ENCODE measurements at places on chromosomes 6 and 20.

- no peak for DNase-seq
- no peak overlapping the region for H3K27ac ChIP-seq
- H3K27me3 ChIP-seq = no peaks in the 10 kb centered on the region
- H3K36me3 ChIP-seq = peaks cover 39% of the 10 kb centered on the region
These were observed 1.1 kb downstream of the TBP start for GRCh38 chr6:170555305-170555704.

- no peaks in the 10 kb centered on the region for H3K4me1 ChIP-seq
- H3K27me3 ChIP-seq = no peaks in the 10 kb centered on the region
- no peaks in the 10 kb centered on the region for H3K36me3 ChIP-seq
- H3K27ac ChIP-seq = no peak overlapping the region
- DNase-seq = no peak
- no peak overlapping the region for H3K4me3 ChIP-seq
These were observed 6.4 kb upstream of the LY86 start for GRCh38 chr6:6582131-6582530.

DNA sequence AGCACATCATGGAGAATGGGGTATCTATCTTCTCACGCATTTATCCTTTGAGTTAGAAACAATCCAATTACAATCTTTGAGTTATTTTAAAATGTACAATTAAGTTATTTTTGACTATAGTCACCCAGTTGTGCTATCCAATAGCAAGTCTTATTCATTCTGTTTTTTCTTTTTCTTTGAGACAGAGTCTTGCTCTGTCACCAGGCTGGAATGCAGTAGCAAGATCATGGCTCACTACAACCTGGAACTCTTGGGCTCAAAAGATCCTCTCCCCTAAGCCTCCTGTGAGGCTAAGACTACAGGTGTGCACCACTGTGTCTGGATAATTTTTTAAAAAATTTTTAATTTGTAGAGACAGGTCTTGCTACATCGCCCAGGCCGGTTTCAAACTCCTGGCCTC is 201.5 kb upstream of the ZNF217 start:
- no peaks in the 10 kb centered on the region for H3K36me3 ChIP-seq
- no peak overlapping the region for H3K4me3 ChIP-seq
- H3K27me3 ChIP-seq = no peaks in the 10 kb centered on the region
- no peak overlapping the region for H3K27ac ChIP-seq
- no peaks in the 10 kb centered on the region for H3K4me1 ChIP-seq

- DNase-seq = no peak
- peaks cover 7% of the 10 kb centered on the region for H3K4me1 ChIP-seq
- H3K4me3 ChIP-seq = no peak overlapping the region
- no peaks in the 10 kb centered on the region for H3K27me3 ChIP-seq
- H3K27ac ChIP-seq = no peak overlapping the region
These were observed 28.0 kb downstream of the PNLDC1 start for GRCh38 chr6:159828074-159828473.

DNA sequence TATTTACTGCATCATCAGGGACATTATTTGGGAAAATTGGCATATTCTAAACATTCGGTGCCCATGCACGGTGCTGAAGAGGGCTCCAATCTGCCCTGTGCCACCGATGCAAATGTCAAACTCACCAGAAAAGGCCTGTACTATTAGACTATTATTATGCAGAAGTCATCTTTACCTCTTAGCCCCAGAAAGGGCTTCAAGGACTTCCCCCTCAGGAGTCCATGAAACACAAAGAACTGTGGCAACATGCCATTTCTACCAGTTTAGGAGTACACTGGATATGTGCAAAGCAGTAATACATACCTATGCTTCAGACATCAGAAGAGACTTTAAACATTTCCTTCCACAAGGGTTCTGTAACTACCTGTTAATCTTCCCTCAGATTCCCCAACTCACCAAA is 8.6 kb downstream of the DIDO1 start:
- H3K27ac ChIP-seq = no peak overlapping the region
- peaks cover 45% of the 10 kb centered on the region for H3K4me1 ChIP-seq
- no peak overlapping the region for H3K4me3 ChIP-seq
- no peak for DNase-seq

DNA sequence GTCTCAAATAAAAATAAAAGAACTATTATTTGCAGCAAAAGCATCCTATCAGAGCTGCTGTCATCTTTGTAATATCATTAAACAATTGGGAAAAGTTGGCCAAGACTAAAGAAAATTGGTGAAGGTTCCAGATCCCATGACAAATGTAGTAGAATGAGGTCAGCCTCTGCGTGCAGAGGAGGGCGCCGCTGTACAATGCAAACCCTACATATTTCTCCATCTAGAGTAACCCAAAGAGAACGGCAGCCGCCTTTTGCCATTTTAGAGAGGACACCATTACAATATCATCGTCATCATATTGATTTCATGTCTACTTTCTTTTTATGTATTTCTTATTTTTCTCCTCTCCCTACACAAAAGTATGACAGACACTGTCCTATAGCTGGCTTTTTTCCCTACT is 59.5 kb downstream of the ZMYND8 start:
- no peak overlapping the region for H3K4me3 ChIP-seq
- H3K4me1 ChIP-seq = peaks cover 16% of the 10 kb centered on the region
- H3K36me3 ChIP-seq = no peaks in the 10 kb centered on the region
- no peaks in the 10 kb centered on the region for H3K27me3 ChIP-seq

- no peak overlapping the region for H3K4me3 ChIP-seq
- peak; percentile 15 for DNase-seq
- peaks cover 56% of the 10 kb centered on the region for H3K27me3 ChIP-seq
- H3K27ac ChIP-seq = no peak overlapping the region
These were observed 1.4 kb downstream of the NKX2-4 start for GRCh38 chr20:21395666-21396598.

DNA sequence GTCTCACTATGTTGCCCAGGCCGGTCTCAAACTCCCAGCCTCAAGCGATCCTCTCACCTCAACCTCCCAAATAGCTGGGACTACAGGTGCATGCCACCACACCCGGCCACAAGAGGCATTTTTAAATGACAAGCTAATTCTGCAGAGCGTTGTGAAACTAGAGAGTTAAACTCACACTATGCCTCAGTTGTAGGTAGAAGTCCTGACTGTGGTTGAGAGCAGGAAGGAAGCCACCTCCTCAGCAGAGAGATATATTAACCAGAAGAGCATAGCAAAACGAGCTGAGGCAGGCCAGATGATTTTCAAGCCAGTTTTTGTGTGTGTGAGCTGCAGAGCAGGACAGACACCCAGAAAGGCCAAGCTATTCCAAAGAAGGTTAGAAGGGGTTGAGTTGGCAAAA is 150.3 kb downstream of the MBOAT1 start:
- no peak overlapping the region for H3K27ac ChIP-seq
- H3K27me3 ChIP-seq = no peaks in the 10 kb centered on the region
- H3K36me3 ChIP-seq = no peaks in the 10 kb centered on the region
- DNase-seq = no peak

DNA sequence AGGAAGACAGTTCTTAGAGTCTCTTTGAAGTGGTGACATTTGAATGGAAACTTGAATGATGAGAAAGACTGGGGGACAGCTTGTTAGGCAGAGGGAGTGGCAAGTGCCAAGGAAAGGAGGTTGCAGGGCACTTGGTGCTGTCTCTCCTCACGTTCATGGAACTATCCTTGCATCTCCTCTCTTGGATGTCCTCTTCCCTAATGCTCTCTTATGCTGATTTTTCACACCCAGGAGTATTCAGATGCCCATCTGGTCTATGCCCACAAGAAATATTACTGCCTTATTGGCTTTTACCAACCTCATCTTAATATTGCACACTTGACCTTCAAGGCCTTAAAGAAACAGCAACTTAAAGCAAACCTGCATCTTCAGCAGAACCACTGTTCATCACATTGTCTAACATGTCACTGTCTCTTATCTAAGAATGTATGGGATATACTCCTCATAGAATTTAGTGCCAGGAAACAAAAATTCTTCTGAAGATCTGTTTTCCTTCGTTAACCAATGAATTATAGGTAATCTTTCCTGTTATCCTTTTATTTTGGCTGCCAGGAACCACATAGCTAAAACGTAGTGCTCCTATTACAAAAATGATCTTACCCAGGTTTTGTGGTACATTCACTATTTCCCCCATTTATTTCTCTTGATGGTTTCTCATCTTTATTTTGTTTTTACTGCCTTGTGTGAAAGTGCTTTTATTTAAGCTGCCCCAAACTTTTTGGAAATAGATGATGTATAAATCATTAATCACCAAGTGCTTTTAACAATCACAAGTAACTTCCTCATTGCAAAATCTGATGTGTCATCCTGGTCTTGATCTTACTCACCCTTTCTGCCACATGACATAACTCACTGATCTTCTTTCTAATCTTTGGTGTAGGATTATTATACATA is 12.8 kb downstream of the RGS17 start:
- H3K4me1 ChIP-seq = no peaks in the 10 kb centered on the region
- no peaks in the 10 kb centered on the region for H3K36me3 ChIP-seq
- H3K27me3 ChIP-seq = no peaks in the 10 kb centered on the region
- H3K27ac ChIP-seq = no peak overlapping the region
- no peak for DNase-seq
- no peak overlapping the region for H3K4me3 ChIP-seq

DNA sequence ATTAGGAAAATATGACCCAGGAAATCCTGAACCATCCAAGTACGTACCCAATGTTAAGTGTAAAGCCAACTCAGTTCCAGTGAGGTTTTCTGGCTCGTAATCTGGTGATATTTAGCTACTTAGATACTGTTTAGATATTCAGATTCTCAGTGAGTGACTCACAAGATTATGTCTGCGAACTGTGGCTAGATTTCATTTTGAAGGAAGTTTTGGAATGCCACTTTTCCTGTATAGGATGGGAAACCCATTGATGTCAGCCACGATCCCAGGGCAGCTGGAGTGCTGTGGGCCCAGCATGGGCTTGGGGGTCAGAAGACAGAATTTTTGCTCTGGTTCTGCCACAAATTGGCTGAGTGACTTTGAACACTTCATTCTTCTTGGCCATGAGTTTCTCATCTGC is 76.3 kb downstream of the TMEM170B start:
- H3K27me3 ChIP-seq = no peaks in the 10 kb centered on the region
- H3K27ac ChIP-seq = peak overlapping the region; percentile 26
- no peak for DNase-seq
- peaks cover 17% of the 10 kb centered on the region for H3K4me1 ChIP-seq

DNA sequence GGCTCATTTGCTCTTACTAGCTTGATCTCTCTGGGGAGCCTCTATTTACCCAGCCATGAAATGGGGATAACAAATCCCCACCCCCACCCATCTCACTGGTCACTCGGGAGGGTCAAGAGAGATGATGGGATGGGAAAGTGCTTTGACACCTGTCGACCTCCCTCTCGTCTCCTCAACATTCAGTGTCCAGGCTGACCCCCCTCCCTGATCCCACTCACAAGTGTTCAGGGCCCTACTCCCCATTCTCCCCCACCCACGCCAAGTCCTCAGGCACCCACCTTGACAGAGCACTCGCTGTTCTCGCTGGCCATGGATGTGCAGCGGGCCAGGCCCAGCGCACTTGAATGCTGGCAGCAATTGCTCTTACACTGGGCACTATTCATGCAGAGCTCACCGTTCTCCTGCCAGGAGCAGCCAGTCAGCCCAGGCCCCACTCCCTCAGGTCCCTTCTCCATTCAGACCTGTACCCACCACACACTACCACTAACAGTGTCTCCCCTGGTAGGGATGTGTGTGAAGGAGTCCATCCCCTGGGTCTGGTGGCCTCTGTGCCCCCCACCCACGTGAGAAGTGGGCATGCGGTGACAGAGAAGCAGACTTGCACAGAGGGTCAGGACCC is 1.6 kb downstream of the CLPS start:
- no peak overlapping the region for H3K27ac ChIP-seq
- H3K36me3 ChIP-seq = no peaks in the 10 kb centered on the region
- no peaks in the 10 kb centered on the region for H3K4me1 ChIP-seq
- no peak for DNase-seq
- H3K4me3 ChIP-seq = no peak overlapping the region

DNA sequence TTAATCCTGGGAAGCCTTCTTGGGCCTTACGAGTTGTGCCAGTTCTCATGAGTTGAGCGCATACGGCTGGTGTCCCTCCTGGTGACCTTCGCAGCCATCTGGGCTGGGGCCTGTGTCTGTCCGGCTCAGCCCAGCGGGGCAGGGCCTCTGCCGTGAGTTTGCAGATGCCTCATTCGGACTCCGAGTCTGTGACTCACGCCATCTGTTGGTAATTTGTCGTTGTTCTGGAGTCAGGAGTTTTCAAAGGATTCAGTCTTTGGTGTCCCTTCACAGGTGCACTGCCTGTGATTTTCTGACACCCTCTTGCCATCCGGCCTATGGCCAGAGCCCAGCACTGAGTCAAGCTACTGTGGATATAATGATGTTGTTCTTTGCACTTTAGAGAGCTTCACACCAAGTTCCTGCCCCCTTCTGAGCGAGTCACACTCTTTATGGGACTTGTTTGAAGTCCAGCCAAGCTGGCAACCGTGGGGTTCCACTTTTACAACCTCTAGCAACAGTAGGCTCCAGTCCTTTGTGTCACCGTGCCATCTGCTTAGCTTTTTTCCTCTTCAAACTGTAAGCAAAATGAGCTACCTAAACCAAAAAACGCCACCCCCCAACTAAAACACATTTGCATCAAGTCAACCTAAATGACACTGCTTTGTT is 175.6 kb downstream of the AIG1 start:
- H3K36me3 ChIP-seq = no peaks in the 10 kb centered on the region
- no peak overlapping the region for H3K4me3 ChIP-seq
- no peaks in the 10 kb centered on the region for H3K4me1 ChIP-seq
- no peak overlapping the region for H3K27ac ChIP-seq
- DNase-seq = no peak

DNA sequence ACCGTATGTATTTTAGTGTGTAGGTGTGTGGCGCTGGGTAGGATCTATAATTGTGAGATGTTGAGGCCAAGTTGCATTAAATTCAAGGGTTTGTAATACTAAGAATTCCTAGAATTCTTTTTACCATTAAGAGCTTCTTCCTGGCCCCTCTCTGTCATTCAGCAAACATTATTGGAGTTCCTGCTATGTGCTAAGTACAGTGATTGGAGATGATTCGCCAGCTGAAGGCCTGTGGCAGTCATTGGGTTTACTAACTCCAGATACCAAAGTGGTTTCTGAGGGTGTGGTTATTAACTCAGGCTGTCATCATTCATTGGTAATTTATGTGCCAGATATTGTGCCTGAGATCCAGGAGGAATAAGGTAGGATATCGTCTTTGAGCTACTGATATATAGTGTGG is 167.1 kb downstream of the LAMA2 start:
- no peak overlapping the region for H3K4me3 ChIP-seq
- no peaks in the 10 kb centered on the region for H3K27me3 ChIP-seq
- no peak for DNase-seq
- no peak overlapping the region for H3K27ac ChIP-seq
